ENCODE measurements at places on chromosomes 4 and X.

GRCh38 chrX:18173494-18174180 is 47.0 kb downstream of the BEND2 start:
- no peak for DNase-seq

- DNase-seq, result no peak
Observed at GRCh38 chrX:15929194-15929593, 74.6 kb upstream of the AP1S2 start.

GRCh38 chrX:40439625-40440532 is 140.9 kb upstream of the ATP6AP2 start:
- DNase-seq, result no peak

GRCh38 chr4:153645183-153645582 is 38.9 kb upstream of the TLR2 start:
- DNase-seq, result no peak

DNA sequence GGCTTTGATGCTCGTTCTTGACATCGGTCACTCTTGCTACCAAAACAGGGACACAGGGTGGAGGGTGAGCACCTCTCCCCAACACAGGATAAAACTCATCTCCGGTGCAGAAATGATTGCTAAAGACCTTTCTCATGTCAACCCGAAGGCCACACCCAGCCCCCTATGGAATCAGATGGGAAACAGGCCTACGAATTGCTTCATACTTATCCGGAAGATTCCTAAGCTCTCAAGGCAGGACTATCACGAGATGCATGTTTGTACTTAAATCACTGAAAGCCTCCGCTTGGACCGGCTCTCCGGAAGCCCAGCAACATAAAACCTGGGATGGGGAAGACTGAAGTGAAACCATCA is 74.9 kb downstream of the MTMR1 start:
- no peak for DNase-seq

DNA sequence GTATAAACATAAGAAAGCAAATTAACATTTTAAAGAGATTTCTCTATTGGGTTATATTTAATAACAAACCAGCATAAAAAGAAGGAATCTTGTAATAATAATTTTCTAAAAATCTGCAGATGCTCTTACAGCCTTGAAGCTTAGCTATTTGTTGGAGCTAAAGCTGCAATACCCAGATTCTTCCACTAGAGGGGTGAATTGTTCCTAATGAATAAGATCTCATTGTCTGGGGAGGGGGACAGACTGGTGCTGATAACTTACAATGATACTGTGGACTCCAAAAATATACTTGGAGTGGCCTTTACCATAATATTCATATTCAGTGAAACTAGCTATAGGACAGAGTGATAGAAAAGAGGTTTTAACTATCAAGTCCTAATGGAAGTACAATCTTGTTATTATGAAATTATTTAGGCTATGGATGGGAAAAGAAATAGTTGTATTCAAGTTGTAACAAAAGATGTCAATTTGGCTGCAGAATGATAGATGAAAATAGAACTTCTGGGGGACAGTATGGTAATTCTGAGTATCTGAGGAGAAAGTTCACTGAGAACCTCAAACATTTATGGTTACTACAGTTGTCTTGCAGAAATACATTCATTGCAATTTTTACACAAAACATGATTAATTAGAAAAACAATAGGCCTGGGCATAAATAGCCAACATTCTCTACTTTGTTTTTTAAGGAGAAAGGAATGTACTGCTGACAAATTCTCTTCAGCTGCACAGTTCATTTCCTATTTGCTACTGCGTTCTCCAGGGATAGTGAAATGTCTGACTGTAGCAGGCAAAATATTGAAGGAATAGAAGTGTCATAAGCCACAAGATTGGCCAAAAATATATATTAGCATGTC is 443.3 kb downstream of the GBA3 start:
- no peak for DNase-seq

GRCh38 chr4:88765729-88766128 is 68.1 kb upstream of the NAP1L5 start:
- DNase-seq, result no peak

DNA sequence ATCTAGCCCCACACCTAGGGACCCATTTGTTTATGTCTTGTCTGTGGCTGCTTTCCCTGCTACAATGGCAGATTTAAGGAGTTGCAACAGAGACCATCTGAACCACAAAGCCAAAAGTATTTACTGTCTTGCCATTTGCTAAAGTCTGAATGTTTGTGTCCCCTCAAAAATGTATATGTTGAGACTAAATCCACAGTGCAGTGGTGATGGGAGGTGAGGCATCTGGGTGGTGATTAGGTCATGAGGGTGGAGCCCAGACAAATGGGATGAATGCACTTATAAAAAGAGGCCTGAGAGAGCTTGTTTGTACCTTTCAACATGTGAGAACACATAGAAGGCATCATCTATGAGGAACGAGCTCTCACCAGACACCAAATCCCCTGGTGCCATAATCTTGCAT is 137.3 kb downstream of the TMEM144 start:
- no peak for DNase-seq

DNA sequence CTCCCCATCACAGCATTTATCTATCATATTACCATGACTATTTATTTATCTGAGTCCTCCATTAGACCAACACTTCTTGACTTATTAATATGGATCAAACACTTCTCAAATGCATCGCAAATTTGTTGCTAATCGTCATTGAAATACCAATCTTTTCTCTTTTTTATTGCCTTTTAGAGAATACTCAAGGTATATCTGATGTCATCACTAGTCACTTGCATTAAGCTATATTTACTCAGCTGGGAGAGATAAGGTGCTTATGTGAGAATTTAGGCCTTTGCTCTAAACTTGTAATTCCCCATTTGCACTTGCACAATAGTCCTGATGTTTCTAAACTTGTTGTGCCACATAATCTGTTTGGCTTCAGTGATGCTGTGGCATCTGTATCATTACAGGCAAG is 95.0 kb downstream of the RASGEF1B start:
- no peak for DNase-seq

- no peak for DNase-seq
Observed at GRCh38 chr4:76725039-76725438, 172.9 kb downstream of the SOWAHB start.

- no peak for DNase-seq
Observed at GRCh38 chr4:127313767-127314166, 319.0 kb upstream of the INTU start.

- DNase-seq, result no peak
Observed at GRCh38 chrX:135639066-135639780, 74.2 kb upstream of the CT45A1 start.

GRCh38 chrX:10098270-10098713 is 58.5 kb upstream of the CLCN4 start:
- peak; percentile 51 for DNase-seq

DNA sequence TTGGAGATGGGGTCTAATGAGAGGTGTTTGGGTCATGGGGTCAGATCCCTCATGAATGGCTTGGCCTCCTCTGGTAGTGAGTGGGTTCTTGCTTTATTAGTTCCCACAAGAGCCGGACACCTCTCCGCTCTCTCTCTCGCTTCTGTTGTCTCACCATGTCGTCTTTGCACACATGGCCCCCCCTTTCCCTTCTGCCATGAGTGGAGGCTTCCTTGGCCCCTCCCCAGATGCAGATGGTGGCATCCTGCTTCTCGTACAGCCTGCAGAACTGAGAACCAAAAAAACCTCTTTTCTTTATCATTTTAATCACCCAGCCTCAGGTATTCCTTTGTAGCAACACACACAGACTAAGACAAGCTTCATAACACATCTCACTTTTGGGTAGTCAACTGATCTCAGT is 49.6 kb upstream of the SPRY1 start:
- no peak for DNase-seq

GRCh38 chr4:7199129-7199725 is 6.9 kb downstream of the SORCS2 start:
- DNase-seq, result no peak

- DNase-seq, result no peak
Observed at GRCh38 chr4:16852228-16852627, 46.2 kb downstream of the LDB2 start.

GRCh38 chr4:36761607-36762006 is 480.2 kb downstream of the DTHD1 start:
- DNase-seq, result no peak

DNA sequence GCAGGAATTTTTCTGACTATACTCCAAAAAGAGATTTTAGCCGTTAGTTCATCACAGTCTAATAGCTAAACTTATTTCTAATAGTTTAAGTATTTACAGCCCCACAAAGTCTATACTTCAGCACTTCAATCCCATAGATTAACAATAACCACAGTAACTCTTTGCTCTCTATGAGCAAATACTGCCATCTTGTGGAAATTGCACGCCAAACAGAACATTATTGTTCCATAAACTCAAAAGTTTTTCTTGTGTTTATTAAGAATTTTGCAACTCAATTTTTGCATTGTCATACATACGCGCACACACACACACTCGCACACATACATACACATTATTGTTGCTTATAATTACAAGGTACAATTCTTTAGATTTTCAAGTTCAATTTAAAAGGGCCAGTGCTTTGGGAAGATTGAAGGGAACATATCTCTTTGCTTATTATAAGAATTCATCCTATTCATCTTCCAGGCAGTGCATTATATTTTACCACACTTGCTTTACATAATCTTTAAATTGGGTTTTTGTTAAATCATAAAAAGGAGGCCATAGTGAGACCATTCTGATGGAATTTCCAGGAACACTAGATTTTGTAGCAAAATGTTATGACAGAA is 63.8 kb upstream of the ATOH1 start:
- DNase-seq, result no peak

DNA sequence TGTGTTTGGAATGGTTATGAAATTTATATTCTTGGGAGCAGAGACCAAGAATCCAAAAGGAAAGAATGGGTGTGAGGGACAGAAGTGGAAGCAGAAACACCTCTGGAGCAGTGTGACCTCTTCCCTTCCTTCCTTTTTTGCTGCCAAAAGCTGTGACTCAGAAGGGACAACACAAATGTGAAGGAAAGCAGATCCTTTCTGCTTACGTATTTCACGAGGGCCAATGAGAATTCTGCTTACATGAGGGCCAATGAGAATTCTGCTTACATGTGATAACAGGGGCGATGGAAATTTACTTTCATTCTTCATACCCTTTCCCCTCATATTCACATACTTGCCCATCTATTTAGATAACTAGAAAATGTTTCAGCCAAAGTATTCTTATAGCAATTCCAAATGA is 404.6 kb downstream of the PRDM5 start:
- DNase-seq, result no peak

DNA sequence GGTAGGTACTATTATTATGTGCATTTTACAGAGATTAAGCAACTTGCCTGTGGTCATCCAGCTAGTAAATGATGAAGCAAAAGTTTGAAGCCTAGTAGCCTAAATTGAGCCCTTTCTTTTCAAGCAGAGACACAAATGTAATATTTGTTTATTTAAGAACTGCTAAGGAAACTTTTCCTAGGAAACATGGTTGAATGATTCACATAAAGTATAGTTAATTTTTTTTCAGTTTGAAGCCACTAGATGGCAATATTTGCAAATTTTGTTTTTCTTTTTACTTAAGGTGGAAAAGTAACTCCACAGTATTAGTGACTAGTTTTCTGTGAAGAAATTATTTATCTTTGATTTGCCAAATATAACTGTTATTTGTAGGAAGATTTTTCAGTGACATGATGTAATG is 52.8 kb upstream of the ANKRD17 start:
- DNase-seq, result no peak

DNA sequence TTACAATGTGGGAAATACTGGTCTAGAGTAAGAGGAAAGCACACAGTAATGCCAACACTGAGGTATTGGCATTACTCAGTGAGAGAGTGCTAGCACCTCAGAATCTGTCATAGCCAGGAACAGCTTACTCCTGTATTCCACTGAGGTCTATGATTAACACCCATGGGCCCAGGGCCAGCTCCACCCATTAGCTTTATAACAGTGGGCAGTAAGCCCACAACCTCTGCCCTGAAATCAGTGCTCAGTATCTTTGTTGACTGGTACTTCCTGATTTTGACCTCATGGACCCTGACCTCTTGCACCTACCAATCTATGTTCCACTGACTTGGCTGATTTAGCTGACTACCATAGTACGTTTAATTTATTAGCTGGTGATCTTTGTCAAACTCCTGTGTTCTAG is 56.1 kb downstream of the LANCL3 start:
- DNase-seq, result no peak

DNA sequence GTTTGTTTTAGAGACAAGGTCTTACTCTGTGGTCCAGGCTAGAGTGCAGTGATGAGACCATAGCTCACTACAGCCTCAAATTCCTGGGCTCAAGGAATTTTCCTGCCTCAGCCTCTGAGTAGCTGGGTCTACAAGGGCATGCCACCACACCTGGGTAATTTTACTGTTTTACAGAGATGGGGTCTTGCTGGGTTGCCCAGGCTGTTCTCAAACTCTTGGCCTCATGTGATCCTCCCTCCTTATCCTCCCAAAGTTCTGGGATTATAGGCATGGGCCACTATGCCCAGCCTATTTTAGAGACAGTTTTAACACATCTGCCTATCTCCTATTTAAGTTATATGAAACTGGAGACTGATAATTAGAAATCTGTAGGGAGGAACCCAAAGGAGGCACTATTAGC is 53.8 kb downstream of the SPRY1 start:
- DNase-seq, result no peak

DNA sequence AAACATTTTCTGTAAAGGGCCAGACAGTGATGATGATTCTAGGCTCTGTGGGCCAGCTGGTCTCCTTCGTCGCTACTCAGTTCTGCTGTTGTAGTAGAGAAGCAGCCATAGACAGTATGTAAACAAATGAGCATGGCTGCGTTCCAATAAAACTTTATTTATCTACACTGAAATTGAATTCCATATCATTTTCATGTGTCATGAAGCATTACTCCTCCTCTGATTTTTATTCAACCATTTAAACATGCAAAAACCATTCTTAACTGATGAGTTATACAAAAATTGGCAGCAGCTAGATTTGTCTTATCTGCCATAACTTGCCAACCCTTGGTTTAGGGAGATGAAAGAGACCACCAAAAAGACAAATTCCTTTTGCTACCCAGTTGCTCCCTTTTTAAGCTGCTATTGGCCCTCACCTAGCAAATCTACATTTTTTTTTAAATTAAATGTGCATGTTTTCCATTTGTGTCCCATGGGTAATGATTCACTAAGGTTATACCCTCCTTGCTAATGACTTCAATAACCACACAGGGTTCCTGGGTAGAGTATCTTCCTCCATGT is 309.9 kb downstream of the DHX15 start:
- DNase-seq, result no peak

DNA sequence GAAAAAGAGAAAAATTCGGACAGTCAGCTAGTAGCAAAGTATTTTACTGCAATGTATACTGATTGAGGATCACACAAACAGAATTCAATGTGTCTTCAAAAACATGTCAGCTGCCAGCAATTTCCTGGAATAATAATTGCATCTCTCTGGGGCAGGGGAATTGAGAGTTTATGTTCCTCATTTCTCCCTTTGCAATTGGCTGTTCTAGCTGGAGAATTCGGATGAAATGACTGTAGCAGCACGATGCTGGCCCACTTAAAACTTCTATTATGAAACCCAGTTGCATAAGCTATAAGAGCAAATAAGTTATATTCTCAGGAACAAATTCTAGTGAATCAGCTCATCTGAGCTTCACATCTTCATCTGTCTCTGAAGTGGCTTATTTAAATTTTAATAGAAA is 99.9 kb upstream of the CPEB2 start:
- no peak for DNase-seq
